GF-D8 (cell line): ENCODE measurements at places on chromosomes 2 and 18.

GRCh38 chr2:168565512-168565911, 109.4 kb downstream of the CERS6 start:
- DNase-seq = no peak

DNA sequence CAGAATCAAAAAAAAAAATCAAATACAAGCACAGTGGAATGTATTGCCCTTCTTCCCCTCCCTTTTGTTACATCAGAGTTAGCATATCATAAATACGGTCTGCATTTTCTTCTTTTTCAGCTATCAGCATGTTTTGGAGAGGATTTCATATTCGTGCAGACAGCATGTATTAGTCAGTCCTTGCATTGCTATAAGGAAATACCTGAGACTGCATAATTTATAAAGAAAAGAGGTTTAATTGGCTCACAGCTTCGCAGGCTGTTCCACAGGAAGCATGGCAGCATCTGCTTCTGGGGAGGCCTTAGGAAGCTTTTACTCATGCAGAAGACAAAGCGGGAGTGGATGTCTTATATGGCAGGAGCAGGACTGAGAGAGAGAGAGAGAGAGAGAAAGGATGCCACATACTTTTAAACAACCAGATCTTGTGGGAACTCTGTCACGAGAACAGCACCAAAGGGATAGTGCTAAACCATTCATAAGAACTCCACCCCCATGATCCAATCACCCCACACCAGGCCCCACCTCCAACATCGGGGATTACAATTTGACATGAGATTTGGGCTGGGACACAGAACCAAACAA, 8.9 kb downstream of the IL1B start:
- no peak for DNase-seq

- DNase-seq = peak; percentile 41
Measured at GRCh38 chr2:96437512-96437911, 67.6 kb downstream of the NEURL3 start.

- DNase-seq = no peak
Measured at GRCh38 chr2:109604597-109604996, 9.2 kb downstream of the SEPTIN10 start.

DNA sequence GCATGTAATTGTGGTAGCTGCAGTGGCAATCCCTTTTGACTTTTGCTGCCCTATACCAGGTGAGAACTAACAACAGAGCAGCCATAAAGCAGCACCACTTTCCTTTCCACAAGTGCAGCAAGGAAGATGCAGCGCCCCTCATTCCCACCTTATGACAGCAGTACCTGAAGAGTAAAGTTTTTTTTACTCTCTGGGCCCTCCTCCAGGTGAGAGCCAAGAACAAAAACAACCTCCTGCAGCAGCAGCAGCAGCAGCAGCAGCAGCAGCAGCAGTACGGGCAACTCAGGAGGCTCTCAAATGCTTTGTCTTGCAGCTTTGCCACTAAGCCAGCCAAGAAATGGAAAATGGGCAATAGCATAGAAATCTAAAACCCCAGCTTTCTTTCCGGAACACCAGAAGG, 397.5 kb downstream of the FIGN start:
- no peak for DNase-seq

DNA sequence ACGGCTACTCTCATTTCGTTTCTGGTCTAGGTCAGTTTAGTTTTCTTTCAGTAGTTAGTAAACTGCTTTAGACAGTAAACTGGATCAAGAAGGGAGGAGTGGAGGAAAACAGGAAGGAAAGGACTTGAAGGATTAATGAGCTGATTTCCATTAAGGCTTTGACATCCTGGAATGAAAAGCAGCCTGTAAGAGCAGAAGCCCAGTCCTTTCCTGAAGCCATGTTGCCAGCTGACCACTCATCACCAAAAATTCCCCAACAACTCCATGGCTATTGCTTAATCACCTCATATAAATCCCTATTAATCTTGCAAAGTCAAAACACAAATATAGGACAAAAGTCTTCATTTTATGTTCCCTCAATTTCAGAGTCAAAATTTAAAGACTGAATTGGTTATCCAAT, 113.7 kb upstream of the ZFP36L2 start:
- no peak for DNase-seq

DNA sequence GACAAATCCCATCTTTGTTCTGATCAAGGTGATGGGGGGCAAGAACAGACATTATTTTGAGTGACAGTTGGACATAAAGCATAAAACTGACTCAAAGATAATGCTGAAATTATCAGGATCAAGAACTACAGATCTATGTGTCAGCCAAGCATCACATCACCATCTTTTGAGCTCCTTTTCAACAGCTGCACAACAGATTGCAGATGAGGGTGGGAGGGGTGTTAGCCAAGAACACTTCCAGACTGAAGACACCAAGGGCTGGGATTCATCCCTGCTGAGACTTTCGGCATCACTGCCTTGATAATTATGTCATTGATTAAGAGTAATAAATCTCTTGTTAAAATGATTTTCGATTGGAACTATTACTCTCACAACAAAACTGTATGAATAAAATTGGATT, 191.5 kb upstream of the NETO1 start:
- no peak for DNase-seq

- no peak for DNase-seq
Measured at GRCh38 chr2:200469708-200470211, 40.1 kb downstream of the KCTD18 start.

DNA sequence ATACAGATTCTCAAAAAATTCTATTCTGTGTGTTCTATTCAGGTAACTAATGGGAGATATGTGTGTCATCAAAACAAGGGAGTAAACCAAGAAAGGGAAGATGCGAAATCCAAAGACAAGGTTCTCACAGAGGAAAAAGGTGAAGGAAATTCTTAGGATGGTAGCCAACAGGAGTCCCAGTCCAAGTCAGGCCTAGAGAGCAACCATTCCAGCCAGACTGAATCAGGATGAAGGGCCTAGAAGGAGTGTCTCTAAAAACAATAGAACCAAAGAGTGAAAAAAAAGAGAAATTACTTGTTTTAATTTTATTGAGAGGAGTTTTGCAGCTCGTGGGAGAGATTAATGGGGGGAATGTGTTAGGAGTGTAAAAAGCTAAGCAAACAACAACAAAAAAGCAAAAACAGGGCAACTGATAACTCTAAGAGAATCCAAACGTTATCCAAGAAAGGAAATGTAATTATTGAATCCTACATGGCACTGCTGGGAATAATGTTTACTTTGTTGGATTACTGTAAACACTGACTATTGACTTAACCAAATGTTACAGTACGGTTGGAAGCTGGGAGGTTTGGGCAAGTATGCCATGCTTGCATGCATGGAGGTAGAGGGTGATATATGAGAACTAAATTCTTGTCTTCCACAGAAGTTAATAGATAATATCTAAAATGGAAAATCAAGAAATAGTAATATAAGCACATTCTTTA, 12.3 kb downstream of the MAP3K20 start:
- DNase-seq = no peak

- DNase-seq = no peak
Measured at GRCh38 chr2:144541396-144541795, 21.5 kb upstream of the ZEB2 start.

GRCh38 chr2:2291500-2292260, 39.4 kb downstream of the MYT1L start:
- DNase-seq = no peak

- DNase-seq = no peak
Measured at GRCh38 chr2:48944956-48945355, 189.4 kb upstream of the LHCGR start.

GRCh38 chr2:108235577-108235976, 4.2 kb upstream of the SULT1C3 start:
- no peak for DNase-seq

DNA sequence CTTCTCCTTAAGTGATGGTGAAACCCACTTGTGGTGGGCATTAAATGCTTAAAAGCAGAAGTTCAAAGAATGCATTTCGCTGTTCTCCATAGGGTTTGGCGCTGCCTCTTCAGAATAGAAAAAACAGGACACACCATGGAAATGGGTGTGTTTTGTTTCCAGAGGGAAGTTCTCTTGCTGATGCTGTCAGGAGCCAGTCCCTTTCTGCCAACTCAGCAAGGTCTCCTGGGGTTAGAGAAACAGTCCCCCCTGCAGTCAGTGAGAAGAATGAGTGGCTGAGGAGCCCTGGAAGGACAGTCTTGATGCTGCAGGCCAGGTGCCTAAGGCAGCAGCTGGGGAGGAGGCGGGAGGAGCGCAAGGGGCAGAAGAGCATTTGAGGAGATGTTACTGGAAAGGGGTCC, 37.8 kb upstream of the ASAP2 start:
- no peak for DNase-seq

DNA sequence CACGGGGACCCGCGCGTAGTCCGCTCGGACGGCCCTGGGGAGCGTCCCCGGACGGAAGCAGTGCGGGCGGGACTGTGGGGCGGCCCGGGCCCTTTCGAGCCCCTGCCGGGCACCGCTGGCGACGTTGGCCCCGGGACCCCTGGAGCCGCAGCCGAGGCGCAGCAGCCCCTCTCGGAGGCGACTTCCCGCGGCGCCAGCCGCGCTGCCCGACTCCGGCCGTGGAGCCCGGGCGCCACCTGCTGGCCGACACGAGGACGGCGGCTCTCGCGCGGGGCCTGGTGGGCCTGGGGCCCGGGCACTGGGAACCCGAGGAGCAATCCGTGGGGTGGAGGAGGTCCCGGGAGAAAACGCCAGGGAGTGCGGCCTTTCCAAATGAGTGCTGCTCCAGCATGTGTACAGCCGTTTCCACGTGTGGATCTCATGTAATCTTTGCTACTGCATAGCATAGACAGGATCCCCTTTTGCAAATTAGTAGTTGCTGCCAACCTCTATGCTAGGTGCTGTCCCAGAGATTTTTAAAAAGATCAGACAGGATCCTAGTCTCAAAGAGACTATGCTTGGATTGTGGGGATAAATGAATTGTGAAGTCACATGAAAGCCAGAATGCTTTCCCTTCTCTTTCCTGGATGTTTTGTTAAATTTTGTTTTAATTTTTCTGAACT, 4.0 kb downstream of the ID2 start:
- DNase-seq = no peak

GRCh38 chr2:186853951-186854350, 5.0 kb upstream of the ZSWIM2 start:
- DNase-seq = no peak

DNA sequence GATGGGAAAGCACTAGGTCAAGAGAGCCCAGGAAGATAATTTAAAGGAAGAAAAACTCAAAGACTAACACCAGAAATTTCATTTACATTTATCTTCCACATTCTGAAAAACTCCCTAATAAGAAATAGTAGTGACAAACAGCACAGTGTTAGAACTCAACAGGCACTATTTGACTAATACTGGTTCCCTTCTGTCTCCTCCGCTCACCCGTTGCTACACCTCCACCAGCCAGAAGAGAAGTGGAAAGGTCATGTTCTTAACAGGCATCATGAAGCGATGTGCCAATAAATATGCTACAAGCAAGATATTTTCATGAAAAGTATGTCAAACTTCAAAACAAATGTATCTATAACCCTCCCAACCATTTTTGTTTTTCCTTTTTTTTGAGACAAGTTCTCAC, 5.7 kb downstream of the ROCK1 start:
- no peak for DNase-seq

DNA sequence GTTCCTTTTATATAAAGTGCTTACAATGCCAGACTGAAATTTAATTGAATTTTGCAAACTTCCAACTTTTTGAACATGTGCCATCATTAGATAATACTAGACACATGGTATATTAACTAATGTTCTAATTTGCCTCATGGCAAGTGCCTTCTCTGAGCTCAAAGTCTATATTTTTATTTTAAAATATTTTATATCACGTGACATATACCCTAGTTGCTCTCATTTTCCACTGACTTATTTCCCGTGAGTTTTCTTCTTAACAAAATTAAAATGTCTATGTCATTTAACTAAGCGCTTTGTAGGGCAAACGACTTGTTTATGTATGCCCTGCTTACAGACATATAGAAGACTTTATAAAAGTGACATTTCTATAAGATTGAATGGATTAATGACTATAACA, 509.6 kb upstream of the SYT4 start:
- no peak for DNase-seq
